Activated CD8-positive, alpha-beta memory T cell treated with anti-CD3 and anti-CD28 coated beads for 4 hours (primary cell): ENCODE measurements at places on chromosomes 4 and X.

GRCh38 chr4:165464813-165465381 is 86.1 kb downstream of the CPE start:
- no peak for DNase-seq

DNA sequence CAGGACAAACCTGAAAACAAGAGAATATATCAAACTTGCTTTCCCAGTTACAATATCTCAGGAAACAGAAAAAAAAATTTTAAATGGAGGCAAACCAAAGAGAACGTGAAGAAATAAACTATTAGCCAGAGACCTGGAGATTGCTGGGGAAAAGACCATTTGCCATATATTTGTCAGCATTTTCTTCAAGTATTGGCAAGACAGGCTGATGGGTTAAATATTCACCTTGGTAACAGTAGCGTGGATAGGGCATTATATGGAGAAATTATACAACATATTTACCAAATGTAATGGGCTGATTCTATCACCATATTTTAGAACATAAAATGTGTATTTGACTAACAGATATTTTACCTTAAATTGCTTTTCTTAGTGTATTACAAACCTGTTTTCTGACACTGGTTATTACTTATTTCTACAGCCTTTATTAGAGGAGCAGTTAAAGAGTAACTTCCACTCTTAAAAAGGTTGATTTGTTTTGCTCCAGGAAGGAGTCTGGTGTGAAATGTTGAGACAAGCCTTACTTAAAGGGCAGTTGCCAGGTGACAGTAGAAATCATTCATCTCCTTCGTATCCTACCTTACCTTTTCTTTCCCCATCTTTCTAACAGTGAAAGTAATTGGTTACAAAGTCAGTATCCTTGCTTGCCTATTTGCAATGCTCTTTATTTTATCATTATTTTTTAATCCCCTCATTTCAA is 575.5 kb downstream of the GBA3 start:
- DNase-seq = no peak

- DNase-seq = no peak
These were observed 56.4 kb downstream of the RWDD4 start for GRCh38 chr4:183602557-183603027.

DNA sequence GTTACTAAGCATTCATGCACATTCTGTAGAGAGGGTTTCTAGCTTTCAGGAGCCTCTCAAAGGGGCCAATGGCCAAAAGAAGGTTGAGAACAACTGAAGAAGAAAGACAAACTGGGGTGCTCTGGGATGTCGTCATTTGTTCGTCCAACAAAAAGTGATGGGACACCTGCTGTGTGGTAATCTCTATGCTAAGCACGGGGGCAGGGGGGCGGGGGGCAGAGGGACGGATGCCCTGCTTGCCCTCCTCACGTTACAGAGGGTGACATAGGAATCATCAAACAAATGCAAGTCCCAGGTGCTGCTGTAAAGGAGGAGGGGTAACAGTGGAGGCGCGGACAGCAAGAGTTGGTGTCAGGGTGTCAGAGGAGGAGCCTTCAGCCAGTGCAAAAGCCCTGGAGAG is 12.8 kb upstream of the CRMP1 start:
- DNase-seq = no peak

- no peak for DNase-seq
These were observed at the start of gene KIT for GRCh38 chr4:54657551-54658251. Gene KIT, plus strand, starts transcription at chr4:54657957. Its CDS starts 58 bp downstream, at chr4:54658015.

DNA sequence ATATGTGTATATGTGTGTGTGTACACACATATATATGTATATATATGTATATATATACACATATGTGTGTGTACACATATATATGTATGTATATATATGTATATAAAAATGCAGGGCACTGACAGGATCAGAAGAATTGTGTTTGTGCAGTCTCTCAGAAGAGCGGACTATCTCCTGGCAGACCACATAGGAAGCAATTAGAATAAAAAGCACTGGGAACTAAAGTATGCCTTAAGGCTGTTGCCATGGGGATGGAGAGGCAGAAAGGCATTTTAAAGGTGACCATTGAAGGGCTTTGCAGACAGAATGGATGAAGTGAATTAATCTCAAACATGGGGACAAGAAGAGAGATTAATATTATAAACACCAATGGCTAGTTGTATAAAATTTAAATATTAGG is 33.7 kb upstream of the USP51 start:
- DNase-seq = no peak

DNA sequence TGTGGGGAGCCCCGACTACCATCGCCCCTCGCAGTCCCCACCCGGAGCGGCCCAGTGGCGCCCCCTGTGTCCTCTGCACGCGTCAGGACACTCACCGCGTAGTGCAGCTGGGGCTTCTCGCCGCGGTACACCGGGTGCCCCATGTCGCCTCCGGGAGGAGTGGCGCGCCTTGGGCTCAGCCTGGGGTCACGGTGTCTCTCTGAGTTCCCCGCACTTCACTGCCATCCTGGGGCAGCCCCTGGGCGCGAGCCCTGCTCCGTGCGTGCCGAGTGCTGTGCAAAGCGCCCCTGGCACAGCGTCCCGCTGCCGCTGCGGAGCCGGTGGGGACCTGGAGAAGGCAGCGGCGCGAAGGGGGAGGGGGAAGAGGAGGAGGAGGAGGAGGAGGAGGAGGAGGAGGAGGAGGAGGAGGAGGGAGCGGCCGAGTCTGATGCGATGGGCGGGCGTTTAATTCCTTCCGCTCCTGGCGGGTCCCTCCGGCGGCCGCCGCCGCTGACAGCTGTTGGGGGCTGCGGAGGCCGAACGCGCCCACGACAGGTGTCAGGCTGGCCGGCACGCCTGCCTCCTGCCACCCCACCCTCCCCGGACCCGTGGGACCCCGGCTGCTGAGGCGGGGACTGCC is 134.3 kb downstream of the AMELX start:
- no peak for DNase-seq

GRCh38 chr4:186554539-186554913 is 841 bp downstream of the MTNR1A start:
- no peak for DNase-seq

DNA sequence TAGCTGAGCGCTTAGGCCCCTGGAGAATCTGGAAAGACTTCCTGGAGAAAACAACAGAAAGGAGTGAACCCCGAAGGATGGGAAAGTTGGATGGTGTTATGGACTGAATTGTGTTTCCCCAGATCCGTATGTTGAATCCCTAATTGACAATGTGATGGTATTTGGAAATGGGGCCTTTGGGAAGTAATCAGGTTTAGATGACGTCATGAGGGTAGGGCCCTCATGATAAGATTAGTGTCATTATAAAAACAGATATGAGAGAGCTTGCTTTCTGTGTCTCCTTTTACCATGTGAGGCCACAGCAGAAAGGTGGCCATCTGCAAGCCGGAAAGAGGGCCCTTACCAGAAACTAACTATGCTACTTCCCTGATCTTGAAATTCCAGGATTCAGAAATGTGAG is 159.5 kb downstream of the QDPR start:
- DNase-seq = no peak

DNA sequence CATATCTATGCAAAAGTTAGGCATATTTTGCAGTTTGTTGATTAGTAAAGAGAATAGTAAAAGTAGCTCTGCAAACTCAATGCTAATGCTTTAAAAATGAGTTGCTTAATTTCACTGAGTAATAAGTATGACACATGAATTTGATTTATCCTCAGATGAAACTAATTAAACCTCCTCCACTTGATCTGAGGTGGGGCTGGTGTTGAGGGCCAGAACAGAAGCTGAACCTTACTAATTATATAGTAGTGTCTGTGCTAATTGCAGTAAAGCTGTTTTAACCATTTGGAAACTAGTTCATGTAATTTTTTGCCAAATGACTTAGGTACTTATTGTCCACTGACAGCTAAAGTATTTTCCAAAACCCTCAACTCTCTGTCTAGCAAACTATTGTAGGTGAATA is 7.7 kb upstream of the PGAM4 start:
- DNase-seq = no peak

- no peak for DNase-seq
These were observed 35.4 kb downstream of the ADD1 start for GRCh38 chr4:2879026-2879425.

GRCh38 chr4:131063878-131064277 is 1967.9 kb downstream of the C4orf33 start:
- DNase-seq = no peak

- no peak for DNase-seq
These were observed 12.4 kb upstream of the ADH7 start for GRCh38 chr4:99447513-99447912.

GRCh38 chrX:131217989-131218388 is 71.1 kb downstream of the IGSF1 start:
- DNase-seq = no peak

- no peak for DNase-seq
These were observed 22.0 kb downstream of the KLHL15 start for GRCh38 chrX:24005028-24005427.

- DNase-seq = no peak
These were observed 21.2 kb upstream of the IRAK1 start for GRCh38 chrX:154040863-154041262.

- DNase-seq = no peak
These were observed 14.9 kb downstream of the ARHGAP36 start for GRCh38 chrX:131072871-131073571.

GRCh38 chr4:40607221-40607620 is 22.4 kb downstream of the RBM47 start:
- no peak for DNase-seq

- DNase-seq = peak; percentile 77
These were observed 5.0 kb downstream of the UVSSA start for GRCh38 chr4:1351854-1352566.

DNA sequence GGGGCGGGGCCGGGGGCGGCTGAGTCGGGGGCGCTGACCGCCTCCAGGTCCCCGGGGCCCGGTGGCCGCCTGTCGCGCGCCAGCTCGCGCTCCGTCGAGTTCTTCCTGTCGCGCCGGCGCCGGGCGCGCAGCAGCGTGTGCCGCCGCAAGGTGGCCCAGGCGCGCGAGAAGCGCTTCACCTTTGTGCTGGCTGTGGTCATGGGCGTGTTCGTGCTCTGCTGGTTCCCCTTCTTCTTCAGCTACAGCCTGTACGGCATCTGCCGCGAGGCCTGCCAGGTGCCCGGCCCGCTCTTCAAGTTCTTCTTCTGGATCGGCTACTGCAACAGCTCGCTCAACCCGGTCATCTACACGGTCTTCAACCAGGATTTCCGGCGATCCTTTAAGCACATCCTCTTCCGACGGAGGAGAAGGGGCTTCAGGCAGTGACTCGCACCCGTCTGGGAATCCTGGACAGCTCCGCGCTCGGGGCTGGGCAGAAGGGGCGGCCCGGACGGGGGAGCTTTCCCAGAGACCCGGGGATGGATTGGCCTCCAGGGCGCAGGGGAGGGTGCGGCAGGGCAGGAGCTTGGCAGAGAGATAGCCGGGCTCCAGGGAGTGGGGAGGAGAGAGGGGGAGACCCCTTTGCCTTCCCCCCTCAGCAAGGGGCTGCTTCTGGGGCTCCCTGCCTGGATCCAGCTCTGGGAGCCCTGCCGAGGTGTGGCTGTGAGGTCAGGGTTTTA is 1.5 kb downstream of the ADRA2C start:
- no peak for DNase-seq

DNA sequence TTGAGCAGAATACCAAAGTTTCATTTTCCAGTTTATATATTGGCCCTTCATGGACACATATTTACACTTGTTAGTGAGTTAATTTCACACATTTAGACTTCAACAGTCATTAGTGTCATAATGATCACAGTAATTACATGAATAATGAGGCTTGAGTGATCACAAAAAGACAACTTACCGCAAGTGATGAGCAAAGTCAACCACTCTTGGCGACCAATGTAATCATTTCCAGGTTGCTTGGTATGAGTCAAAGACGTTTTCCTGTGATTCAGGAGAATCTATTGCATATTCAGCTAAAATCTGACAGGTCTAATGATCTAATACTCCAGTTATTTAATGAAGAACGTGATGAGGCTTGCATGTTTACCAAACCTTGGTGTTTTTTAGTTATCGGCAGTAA is 407.9 kb upstream of the TENM3 start:
- no peak for DNase-seq

DNA sequence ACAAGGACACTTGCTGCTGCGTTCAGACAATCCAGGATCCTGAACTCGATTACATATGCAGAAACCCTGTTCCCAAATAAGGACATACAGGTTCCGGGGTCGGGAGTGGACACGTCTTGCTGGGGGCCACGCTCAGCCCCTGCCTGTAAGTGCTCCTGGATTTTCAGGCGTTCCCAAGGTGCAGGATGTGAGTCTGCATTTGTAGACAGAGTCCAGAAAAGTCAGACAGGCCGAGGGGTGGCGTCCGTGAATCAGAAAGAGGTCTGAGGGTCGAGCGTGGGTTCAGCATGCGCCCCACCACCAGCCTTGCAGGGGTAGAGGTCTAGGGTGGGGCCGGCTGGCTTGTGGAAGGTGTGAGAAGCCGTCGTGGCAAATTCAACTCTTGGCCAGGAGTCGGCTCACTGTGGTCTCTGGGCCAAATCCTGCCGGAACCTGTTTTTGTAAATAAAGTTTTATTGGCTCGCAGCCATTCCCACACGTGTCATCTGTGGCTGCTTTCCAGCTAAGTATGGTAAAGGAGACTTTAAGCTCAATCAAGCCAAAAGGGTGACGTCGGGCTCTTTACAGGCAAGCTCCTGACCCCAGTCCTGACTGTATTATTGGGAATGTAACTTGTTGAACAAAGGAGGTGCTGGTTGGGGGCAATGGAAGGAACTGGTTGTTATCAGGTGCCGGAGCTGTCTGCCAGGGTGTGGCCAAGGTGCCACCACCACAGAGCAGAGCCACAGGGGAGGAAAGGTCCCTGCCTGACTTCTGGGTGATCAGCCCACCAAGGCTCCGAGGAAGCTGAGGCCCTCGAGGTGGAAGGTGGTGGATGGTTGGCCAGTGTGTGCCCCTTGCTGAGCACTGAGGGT is 7.4 kb downstream of the DOK7 start:
- no peak for DNase-seq

- DNase-seq = no peak
These were observed 406.5 kb downstream of the IQCM start for GRCh38 chr4:149409146-149409545.

- DNase-seq = no peak
These were observed 1560.4 kb upstream of the TENM3 start for GRCh38 chr4:180682776-180683175.

DNA sequence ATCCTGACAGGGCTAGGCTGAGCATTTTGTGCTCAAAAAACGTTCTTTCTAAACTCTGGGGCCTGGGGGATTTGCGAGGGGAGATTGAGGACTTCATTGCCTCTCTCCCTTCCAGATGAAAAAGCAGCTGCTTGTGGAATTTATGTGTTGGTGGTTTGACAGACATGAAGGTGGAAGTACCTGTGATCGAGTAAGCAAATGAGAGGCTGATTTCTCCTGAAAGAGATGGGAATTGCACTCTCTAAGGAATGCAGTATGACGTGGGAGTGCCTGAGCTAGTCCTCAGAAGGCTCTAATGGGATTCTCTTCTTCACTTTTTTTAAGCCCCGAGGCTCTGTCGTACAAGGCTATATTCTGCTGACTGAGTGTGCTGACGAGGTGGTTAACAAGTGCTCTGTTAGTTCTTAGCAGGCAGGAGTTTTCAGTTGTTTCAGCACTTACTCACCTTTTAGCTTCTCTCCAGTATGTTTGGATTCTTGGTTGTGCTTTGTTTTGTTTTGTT is 426.8 kb upstream of the CNKSR2 start:
- no peak for DNase-seq

GRCh38 chr4:109939190-109939589 is 26.5 kb downstream of the EGF start:
- no peak for DNase-seq

- no peak for DNase-seq
These were observed 104.3 kb upstream of the LEF1 start for GRCh38 chr4:108272986-108273385.
